ENCODE measurements at places on chromosomes 2 and 18. TPM values are rescaled to one million over a fixed set of nuclear protein-coding genes. Genes with fewer than 3 reads are reported as not detected.

DNA sequence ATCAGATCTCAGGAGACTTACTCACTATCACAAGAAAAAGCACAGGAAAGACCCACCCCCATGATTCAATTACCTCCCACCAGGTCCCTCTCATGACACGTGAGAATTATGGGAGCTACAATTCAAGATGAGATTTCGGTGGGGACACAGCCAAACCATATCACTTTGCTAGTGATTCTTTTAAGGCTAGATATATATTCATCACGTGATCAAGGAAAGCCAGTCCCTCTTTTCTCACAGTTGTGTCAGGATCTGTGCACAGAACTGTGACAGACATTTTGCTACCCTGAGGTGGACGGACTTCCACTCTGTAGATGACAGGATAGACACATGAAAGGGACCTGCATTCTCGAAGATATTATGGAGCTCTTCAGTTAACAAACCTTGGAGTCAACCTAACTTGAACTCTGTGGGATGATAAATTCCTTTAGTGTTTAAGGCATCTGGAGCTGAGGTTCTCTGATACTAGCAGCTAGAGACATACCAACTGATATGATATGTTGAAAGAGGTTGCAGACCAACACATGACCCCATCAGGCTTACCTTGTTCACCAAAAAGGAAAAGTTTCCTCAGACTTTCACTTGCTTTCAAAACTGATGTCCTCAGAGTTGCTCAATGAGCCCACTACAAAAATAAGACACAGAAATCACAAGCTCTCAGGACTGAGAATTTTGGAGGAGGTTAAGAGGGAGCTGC, 66.3 kb upstream of the SCG2 start:
- no peaks in the 10 kb centered on the region for H3K27me3 ChIP-seq
- no peaks in the 10 kb centered on the region for H3K4me1 ChIP-seq
- H3K4me3 ChIP-seq, result no peak overlapping the region
- no peak overlapping the region for H3K27ac ChIP-seq
- H3K36me3 ChIP-seq, result no peaks in the 10 kb centered on the region

DNA sequence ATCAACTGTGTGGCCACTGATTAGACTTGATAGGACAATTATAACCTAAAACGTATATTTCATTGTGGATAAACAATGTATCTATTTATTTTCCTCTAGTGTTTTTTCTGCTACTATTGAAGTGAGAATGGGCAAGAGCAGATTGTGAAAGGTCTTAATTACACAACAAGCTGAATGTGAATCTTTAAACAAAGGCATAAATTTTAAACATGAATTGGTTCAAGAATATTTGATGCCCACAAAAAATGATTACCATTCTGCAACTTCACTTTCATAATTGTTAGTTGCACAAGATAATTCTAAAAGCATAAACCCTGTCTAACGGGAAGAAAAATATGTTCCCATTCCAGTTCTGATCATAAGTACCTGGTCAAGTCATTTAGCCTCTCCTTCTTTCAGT, 285.6 kb downstream of the GULP1 start:
- H3K4me3 ChIP-seq, result no peak overlapping the region
- H3K27ac ChIP-seq, result no peak overlapping the region
- no peaks in the 10 kb centered on the region for H3K4me1 ChIP-seq
- DNase-seq, result no peak
- H3K27me3 ChIP-seq, result no peaks in the 10 kb centered on the region

GRCh38 chr18:32301976-32302743, 112.3 kb downstream of the MEP1B start:
- H3K27ac ChIP-seq, result no peak overlapping the region
- no peaks in the 10 kb centered on the region for H3K36me3 ChIP-seq
- no peaks in the 10 kb centered on the region for H3K27me3 ChIP-seq

GRCh38 chr2:229057976-229058553, 213.0 kb downstream of the PID1 start:
- no peak overlapping the region for H3K27ac ChIP-seq
- H3K27me3 ChIP-seq, result no peaks in the 10 kb centered on the region
- H3K36me3 ChIP-seq, result no peaks in the 10 kb centered on the region
- no peaks in the 10 kb centered on the region for H3K4me1 ChIP-seq
- no peak overlapping the region for H3K4me3 ChIP-seq

RGPD4 gene
- not detected for total RNA-seq

DUSP11 gene
- 19.1 TPM for total RNA-seq

Data from colonic mucosa (tissue), 4 donors.